ENCODE measurements at places on chromosomes 12 and 14.

DNA sequence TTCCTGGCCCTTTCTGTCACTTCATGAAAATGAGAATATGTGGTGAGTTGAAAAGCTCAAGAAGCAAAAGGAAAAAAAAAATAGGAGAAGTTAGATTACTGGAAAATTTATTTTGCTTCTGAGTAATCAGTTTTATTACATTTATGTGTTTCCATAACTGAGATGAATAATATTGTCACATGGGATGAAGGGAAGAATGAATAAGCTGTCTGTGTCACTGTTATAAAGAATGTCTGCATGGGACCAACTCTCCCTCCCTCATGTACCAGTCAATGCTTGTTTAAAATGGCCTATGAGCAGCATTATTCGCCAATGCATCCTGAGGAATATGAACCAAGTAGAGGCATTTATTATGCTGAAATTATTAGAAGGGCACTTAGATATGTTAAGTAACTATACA lies 246.3 kb downstream of the PRKD1 start:
- peak; percentile 30 for DNase-seq

DNA sequence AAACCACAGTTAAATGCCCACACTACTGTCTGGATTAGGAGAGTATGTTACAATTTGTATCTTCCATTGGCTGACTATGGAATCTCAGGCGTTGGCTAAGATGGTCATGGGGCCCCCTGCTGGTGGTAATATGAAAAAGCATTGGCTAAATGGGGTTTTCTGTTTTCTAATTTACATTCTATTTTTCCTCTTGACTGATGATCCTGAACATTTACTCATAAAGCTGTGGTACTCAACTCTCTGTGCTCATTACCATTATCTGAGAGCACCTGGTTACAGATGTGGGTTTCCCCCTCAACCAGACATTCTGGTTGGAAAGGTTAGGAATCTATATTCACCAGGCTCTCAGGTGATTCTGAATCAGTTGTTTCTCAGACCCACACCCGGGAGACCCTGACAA lies 64.8 kb downstream of the WSCD2 start:
- peak; percentile 47 for DNase-seq

- DNase-seq, result peak; percentile 84
These were observed 124.4 kb downstream of the RPS29 start for GRCh38 chr14:49461529-49462401.

GRCh38 chr12:49809381-49809905 lies 18.8 kb downstream of the NCKAP5L start:
- no peak for DNase-seq

- DNase-seq, result no peak
These were observed 527.2 kb downstream of the GALC start for GRCh38 chr14:87465770-87466169.

- no peak for DNase-seq
These were observed 146.1 kb downstream of the RAD51B start for GRCh38 chr14:67965696-67966095.
